NCI-H446 treated with DMSO at 0.1 percent for 48 hours (cell line): ENCODE measurements at places on chromosomes 7 and 10.

GRCh38 chr10:27621461-27621860 is 117.4 kb downstream of the RAB18 start:
- DNase-seq, result no peak

GRCh38 chr7:32569388-32570289 is 74.3 kb downstream of the AVL9 start:
- DNase-seq, result no peak

DNA sequence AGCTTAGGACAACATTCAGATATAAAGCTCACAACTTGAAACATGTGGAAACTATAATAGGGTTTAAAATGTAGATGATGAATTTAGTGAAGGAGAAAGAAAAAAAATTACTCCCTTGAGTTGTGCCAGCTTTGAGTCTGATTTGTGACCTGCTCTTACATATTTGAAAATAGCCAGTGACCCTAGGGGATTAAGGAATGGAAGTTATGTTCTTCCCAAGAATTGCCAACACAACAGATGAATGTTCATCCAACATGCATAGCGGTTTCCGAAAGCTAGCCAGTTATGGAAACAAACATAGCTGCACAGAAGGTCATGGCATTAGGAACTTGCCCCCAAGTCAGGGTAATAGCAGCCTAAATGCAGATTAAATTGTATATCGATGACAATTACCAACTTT is 10.8 kb downstream of the TMEM196 start:
- DNase-seq, result no peak

GRCh38 chr10:77071001-77071511 is 566.6 kb downstream of the KCNMA1 start:
- no peak for DNase-seq

DNA sequence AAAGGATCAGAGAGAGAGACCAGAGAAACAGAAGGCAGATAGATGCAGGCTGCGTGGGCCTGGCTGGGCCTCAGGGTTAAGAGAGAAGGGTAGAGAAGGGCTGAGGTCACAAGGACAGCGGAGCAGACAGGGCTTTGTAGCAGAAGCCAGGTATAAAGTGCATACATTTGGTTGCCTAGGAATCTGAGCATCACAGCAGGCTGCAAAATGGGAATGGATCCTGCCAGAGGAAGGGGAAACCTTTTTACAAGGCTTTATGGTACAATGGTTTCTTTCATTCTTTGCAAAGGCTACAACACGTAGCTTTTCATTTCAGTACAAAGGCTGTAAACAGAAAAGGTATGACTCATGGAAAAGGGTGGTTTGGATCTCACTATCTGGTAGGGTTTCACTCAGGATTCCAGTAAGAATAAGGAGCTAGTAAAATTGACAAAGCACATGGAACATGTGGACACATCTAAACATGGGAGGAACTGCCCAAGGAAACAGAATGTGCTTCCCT is 275.1 kb downstream of the DOCK4 start:
- no peak for DNase-seq

- DNase-seq, result no peak
Measured at GRCh38 chr7:157612009-157612663, 275.3 kb downstream of the DNAJB6 start.

DNA sequence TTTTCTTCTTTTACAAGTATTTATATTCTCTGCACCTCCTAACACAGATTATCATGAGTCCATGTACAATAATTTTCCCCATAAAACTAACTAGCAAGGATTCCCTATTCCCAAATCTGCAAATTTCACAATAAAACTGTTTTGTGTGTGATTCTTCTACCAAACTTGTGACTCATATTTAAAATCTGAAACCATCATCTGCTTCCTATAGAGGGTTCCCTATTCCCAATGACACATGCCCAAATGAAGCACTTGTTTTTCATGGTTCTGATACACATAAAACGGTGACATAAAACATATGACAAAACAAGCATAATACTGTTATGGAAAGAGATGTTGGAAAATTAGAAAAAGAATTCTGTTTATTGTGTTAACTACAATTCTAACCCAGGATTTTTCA is 657.6 kb downstream of the PARD3 start:
- DNase-seq, result no peak

DNA sequence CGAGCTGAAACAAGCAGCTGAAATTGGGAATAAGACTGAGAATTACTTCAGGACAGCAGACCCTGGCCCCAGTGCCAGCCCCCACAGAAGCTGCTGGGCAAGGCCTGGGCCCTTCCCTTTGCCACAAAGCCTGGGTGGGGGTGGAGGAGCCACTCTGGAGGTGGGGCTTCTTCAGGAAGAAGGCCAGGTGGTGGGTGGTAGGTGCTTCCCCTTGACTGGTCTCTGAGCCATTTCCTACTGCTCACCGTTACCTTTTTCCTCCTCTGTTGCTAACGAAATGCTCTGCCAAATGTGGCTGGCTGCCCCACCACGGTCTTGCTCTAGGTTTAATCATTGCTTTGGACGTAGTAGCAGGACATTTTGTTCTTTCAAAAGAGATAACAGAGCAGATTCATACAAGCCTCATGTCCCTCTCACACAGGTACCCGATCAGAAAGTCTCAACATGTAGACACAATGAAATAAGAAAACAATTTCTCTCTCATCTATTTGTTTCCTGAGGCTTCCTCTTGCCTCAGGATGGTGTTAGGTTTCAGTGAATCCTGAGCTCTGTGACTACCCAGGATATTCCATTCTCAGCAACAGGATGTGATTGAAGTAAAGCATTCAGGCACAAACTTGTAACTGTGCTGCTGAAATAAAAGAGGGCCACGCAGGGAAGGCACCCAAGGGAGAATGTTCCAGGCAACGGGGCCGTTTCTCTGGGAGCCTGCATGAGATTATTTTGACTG is 66.5 kb downstream of the WDR11 start:
- no peak for DNase-seq

- DNase-seq, result no peak
Measured at GRCh38 chr10:35092851-35093250, 2.7 kb upstream of the CUL2 start.

DNA sequence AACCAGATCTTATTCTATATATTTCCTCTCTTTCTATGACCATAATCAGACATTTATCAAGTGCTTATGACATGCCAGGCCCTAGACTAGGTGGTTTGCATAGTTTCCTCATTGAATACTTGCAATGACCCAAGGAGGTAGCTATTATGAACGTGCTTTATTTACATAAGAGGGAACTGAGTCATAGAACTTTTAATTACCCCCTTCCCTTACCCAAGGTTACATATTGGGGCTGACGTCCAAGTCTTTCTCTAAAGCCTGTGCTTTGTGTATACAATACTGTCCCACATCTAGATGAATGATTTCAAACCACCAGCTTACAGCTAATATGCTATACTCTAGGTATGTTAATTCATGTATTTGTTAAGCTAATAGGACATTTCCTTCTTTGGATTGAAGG is 91.9 kb upstream of the NPY start:
- DNase-seq, result no peak

DNA sequence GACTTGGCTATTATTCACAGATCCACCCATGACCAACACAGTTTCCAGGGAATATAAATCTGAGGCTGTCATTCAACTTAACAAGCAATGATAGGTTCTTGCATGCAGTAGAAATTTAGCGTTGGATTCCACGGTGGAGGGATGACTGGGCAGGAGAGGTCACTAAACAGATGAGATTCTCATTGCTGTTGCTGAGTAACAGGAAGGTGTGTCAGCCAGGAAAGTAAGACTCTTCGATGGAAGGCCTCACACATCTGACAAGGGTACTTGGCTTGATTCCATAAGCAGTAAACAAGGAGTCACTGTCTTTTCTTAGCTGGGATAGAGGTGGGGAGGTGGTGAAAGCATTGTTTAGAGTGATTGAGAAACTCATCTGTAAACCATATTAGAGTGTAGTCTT is 1152.0 kb downstream of the SORCS3 start:
- DNase-seq, result no peak

DNA sequence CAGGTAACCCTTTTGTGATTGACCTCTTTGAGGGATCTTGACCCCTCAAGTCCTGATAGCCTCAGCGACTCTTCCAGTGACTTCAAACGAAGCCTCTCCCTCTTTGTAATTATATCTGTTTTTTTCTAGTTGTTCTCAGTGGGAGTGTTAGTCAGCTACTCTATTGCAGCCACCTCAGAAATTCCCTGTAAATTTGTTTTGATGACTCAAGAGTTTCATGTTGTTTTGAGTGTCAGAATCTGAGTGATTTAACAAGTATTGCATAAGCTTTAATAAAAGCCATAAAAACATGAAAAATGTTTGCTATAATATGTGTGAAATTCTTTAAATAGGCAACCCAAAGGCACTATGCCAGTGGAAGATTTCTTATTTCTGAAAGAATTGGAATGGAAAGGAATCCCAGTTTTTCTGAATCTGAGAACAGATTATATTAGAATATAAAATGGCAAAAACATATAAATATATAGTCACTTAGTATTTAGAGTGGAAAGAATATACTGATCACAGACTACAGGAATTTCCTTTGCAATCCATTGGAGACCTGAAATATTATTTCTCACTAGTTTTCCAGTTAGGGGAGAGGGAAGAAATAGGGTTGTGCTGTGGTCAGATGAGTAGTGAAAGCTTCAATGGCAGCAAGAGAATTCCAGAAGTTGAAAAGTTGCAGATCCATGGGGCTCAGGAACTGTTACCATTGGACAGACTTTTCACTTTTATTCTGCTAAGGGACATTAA is 94.4 kb upstream of the SEMA3C start:
- DNase-seq, result no peak

DNA sequence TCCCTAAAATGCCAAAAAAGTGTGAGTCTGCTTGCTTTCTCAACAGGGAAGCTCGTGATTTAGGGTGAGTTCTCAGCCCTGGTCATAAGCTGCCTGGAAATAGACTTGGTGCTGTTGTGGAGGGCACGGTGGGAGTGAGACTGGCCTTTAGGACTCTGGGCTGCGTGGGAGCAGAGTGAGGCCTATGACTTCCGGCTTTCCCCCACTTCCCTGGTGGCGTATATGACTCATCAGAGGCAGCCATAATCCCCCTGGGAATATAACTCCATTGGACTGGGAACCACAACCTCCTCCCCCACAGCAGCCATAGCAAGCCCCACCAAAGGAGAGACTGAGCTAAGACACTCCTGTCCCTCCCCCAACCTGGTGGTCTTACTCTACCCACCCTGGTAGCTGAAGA is 95.0 kb downstream of the PON1 start:
- no peak for DNase-seq

DNA sequence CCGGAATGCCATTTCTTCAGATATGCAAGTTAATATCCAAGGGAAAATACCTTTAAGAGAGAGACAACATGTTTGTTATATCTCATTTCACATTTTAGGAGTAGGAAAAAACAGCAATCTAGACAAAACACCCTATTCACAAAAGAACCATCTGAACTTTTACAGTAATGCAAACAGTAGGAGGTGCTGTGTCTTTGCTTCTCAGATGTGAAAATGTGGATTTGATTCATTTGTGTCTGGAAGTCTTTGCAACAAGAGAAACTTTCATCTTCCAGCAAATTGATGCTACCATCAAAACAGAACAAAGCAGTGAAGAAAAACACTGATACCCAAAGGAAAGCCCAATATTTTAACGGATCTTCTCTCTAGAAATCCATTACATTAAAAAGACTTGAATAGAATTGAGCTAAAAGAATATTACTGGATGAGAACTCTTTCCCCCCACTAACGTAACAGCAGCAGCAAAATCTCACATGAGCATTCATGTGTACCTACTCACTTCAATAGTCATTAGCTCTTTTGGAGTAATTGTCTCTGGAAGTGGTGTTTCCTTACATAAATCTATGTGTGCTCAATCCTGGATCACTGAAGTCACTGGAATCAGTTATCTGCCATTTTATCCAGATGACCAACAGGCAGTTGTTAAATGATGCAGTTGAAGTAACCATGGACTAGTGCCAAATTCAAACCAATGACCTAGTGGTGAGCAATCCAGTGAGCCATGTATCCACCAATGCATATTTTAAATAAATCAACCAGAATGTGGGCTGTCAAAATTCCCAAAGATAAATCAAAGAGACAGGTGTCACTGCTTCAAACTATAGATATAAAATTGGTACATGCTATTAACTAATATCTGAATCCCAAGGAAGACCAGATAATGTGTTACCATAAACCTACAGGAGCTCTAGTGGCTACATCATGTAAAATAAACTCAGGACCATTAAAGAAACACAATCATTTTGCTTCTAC is 1.8 kb downstream of the SEMA3C start:
- DNase-seq, result peak; percentile 5

- DNase-seq, result no peak
Measured at GRCh38 chr7:151206914-151207313, 3.4 kb downstream of the H2BK1 start.

DNA sequence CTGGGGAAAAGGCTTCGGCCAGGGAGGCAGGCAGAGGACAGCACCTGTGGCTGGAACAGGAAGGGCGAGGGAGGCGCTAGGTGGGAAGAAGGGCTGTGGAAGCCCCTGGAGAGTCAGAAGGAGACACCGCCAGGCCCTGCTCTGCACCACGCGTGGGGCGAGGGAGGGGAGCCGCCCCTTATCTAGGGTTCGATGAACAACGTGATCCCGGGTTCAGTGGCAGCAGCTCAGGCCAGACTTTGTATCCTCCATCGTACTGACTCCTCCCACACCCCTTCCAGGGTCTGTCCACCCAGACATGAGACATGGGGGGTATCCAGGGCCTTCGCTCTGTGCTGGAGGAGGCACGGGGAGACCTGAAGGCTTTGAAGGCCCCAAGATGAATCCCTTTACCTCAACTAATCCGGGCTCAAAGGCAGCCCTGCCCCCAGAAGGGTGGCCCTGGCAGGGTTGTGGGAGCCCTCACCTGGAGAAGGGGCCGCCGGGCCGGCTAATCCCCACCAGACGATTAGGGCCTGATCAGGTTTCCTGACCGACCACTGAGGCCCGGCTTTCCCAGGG is 110.8 kb downstream of the PDGFA start:
- no peak for DNase-seq

GRCh38 chr7:159049266-159050025 is 95.2 kb downstream of the VIPR2 start:
- no peak for DNase-seq

GRCh38 chr10:63084690-63085382 is 48.3 kb upstream of the NRBF2 start:
- no peak for DNase-seq

DNA sequence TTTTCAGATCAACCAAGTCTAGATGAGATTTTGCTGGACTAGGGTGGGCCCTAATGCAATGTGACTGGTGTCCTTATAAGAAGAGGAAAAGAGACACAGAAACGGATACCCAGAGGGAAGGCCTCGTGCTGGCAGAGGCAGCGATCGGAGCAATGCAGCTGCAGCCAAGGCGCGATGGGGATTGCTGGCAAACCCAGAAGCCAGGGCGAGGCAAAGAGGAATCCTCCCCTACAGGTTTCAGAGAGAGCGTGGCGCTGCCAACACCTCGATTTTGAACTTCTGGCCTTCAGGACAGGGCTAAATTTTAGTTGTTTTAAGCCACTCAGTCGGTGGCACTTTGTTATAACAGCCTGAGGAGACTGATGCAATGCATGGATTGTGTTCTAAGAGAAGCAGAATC is 157.1 kb upstream of the RHEB start:
- DNase-seq, result no peak

GRCh38 chr10:44028384-44029137 is 356.3 kb downstream of the CXCL12 start:
- DNase-seq, result no peak
